Omental fat pad (tissue), 4 donors: ENCODE measurements at places on chromosomes 11 and 22. TPM values are rescaled to one million over a fixed set of nuclear protein-coding genes. Genes with fewer than 3 reads are reported as not detected.

BRSK2 gene
- total RNA-seq: not detected

CD3E gene
- 3.1 TPM for total RNA-seq

OSBPL5 gene
- 27.1 TPM for total RNA-seq

POLA2 gene
- 13.7 TPM for total RNA-seq

SCN3B gene
- 1.6 TPM for total RNA-seq

MRPL17 gene
- total RNA-seq: 30.6 TPM

FXYD2 gene
- total RNA-seq: 1.6 TPM

NKAPD1 gene
- 11.0 TPM for total RNA-seq

CHEK1 gene
- total RNA-seq: 1.2 TPM

HTATIP2 gene
- 46.6 TPM for total RNA-seq

OR10D3 gene
- total RNA-seq: not detected

CSNK1E gene
- 113 TPM for total RNA-seq

MS4A7 gene
- 88.7 TPM for total RNA-seq

MAPK12 gene
- 17.2 TPM for total RNA-seq

CEP126 gene
- 4.9 TPM for total RNA-seq

PRAME gene
- not detected for total RNA-seq

DDTL gene
- total RNA-seq: 0.84 TPM

DNAJB7 gene
- not detected for total RNA-seq

STX5 gene
- total RNA-seq: 32.2 TPM

MMP11 gene
- 2.1 TPM for total RNA-seq
